ENCODE measurements at places on chromosomes 12 and 14. TPM values are rescaled to one million over a fixed set of nuclear protein-coding genes. Genes with fewer than 3 reads are reported as not detected.

CEBPE gene
- total RNA-seq: not detected

POTEG gene
- total RNA-seq: not detected

GLT1D1 gene
- 0.16 TPM for total RNA-seq

CD163 gene
- not detected for total RNA-seq

ACRBP gene
- 8.7 TPM for total RNA-seq

Measured in mesangial cell (primary cell).